ENCODE measurements at places on chromosomes 1 and 21.

- no peak for DNase-seq
Observed at GRCh38 chr1:113659035-113659434, 100.3 kb downstream of the PHTF1 start.

GRCh38 chr1:96096613-96097321 is 624.8 kb upstream of the PTBP2 start:
- DNase-seq = no peak

GRCh38 chr21:43758811-43759210 is 17.3 kb downstream of the CSTB start:
- DNase-seq = no peak

GRCh38 chr21:42695697-42696380 is 42.4 kb downstream of the PDE9A start:
- DNase-seq = no peak

GRCh38 chr1:193183019-193183627 is 3.3 kb downstream of the B3GALT2 start:
- peak; percentile 75 for DNase-seq

DNA sequence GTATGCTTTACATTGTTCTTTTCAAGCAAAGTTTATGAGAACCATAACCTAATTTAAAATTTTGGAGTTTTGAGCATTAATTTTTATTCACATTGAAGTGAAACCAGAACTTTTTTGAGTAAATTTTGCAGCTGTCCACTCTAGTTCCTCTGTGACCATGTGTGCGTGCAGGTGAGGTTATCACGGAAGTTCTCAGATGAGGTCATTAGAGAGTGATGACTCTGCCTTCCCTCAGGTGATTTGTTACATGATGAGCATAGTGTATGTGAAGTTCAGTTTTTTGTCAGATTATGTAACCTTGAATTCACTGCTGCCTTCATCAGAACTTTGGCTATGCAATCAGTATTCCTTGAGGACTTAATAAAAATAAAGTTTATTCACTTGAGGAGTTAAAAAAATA is 828.2 kb downstream of the ADGRL2 start:
- DNase-seq = no peak

DNA sequence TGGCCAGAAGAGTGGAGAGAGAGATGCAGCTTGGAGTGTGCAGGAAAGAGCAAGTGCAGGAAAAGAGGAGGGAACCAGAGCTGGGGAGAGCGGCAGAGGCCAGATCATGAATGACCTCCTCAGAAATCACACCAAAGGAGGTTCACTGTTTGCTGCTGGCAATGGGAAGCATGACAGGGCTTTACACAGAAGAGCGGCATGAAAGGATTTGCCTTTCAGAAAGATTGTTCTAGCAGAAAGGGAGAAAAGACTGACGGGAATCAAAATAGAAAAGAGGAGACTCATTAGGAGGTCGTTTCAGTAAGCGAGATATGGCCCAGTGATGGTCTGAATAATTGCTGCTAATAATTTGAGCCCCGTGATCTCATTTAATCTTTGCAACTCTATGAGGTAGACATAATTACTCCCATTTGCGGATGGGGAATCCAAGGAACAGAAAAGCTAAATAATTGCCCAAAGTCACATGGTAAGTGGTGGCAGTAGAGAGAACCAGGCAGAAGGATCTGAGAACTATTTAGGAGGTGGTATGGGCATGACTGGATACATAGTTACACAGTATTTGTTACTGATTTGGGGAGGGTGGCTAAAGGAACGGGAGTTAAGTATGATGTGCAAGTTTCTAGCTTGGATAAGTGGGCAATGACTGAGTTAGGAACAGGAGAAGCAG is 12.5 kb upstream of the HNRNPR start:
- no peak for DNase-seq
